ENCODE measurements at places on chromosomes 11 and 22.

- no peak overlapping the region for H3K4me3 ChIP-seq
- H3K4me1 ChIP-seq = peaks cover 11% of the 10 kb centered on the region
- H3K27me3 ChIP-seq = no peaks in the 10 kb centered on the region
- no peak for DNase-seq
Measured at GRCh38 chr11:33719587-33719986, 16.6 kb downstream of the CD59 start.

DNA sequence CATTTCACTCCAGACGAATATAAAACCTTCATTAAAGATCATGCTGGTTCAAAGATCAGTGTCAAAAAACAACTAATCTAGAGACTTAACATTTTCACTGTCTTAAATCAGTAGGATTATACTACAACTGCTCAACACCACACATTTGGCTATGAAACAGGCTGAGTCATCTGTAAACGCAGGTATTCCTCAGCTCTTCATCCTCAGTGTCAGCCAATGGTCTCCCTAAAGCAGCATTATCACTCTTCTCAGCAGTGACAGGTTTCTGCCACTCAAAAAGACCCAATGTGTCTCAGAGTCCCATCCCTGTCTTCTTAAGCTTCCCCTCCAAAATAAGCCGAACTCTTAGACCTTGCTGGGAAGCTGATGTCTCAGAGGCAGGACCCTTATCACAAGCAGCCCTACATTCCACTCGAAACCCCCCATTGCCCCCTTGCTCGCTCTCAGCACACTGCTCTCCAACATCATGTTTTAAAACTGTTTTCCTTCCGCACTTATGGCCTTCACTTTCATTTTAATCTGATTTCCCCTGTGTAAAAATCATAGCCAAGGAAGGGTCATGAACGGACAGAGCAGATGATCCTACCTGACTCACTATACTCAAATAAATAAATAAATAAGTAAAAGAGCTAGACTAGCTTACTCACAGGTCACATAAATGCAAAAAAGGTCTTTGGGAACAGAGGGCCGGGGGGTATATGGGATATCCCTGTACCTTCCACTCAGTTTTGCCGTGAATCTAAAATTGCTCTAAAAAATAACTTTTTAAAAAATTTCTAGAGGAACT, 23.0 kb downstream of the CDON start:
- no peak for DNase-seq
- H3K4me1 ChIP-seq = no peaks in the 10 kb centered on the region
- no peaks in the 10 kb centered on the region for H3K36me3 ChIP-seq
- no peak overlapping the region for H3K4me3 ChIP-seq

DNA sequence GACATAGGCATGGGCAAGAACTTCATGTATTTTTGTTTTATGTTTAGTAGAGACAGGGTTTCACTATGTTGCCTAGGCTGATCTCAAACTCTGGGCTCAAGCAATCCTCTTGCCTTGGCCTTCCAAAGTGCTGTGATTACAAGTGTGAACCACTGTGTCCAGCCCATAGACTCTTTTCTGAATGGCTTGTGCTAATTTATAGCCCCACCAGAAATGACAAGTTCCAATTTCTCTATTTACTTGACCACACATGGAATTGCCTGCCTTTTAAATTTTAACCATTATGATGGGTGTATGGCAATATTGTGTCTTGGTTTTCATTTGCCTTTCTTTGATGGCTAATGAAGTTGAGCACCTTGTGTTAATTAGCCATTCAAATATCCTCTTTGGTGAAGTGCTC, 85.8 kb upstream of the NECTIN1 start:
- H3K4me3 ChIP-seq = no peak overlapping the region
- no peak for DNase-seq
- H3K27ac ChIP-seq = no peak overlapping the region
- peaks cover 47% of the 10 kb centered on the region for H3K27me3 ChIP-seq
- H3K36me3 ChIP-seq = peaks cover 3% of the 10 kb centered on the region

DNA sequence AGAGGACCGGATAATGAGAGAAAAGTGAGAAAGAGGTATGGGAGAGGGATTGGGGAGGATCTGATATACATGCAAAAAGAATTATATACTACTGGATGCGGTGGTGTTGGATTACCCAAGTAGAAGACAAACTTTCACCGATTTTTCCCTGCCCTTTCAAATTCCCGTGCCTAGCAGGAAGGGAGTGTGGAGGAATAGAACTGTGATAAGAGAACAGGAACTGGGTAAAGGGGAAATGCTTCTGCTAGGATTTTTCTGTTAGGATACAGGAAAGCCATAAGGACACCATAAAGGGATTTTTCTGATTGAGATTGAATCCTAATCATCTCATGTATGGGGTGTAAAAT, 480 bp upstream of the MTMR2 start:
- H3K4me3 ChIP-seq = peak overlapping the region; percentile 95
- peaks cover 4% of the 10 kb centered on the region for H3K36me3 ChIP-seq
- no peak for DNase-seq
- peak overlapping the region; percentile 99 for H3K27ac ChIP-seq

DNA sequence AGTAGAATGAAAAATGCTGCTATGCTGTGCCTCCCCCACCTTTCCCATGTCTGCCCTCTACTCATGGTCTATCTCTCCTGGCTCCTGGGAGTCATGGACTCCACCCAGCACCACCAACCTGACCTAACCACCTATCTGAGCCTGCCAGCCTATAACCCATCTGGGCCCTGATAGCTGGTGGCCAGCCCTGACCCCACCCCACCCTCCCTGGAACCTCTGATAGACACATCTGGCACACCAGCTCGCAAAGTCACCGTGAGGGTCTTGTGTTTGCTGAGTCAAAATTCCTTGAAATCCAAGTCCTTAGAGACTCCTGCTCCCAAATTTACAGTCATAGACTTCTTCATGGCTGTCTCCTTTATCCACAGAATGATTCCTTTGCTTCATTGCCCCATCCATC, 14.9 kb upstream of the HBE1 start:
- H3K36me3 ChIP-seq = no peaks in the 10 kb centered on the region
- H3K27me3 ChIP-seq = no peaks in the 10 kb centered on the region
- no peak for DNase-seq
- no peaks in the 10 kb centered on the region for H3K4me1 ChIP-seq
- no peak overlapping the region for H3K27ac ChIP-seq

DNA sequence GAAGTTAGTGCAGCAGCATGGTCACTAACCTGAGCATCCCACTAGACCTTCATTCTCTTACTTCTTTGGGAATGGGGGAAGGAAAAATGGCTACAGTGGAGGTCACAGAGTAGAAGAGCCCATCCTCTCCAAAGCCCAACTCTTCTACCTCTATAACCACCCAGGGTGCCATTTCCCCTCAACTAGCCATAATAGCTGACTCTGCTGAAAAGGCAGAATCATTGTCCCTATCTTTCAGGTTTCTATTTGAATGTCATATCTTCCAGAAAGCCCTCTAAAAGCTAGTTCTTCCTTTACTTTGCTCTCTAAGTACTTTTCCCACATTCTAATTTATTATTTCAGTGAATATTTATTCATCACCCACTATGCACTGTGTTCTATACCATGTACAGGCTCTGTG, 421.6 kb downstream of the TENM4 start:
- H3K36me3 ChIP-seq = no peaks in the 10 kb centered on the region
- no peak overlapping the region for H3K4me3 ChIP-seq
- no peak overlapping the region for H3K27ac ChIP-seq
- H3K4me1 ChIP-seq = no peaks in the 10 kb centered on the region
- DNase-seq = no peak

- no peaks in the 10 kb centered on the region for H3K36me3 ChIP-seq
- H3K4me3 ChIP-seq = no peak overlapping the region
- peaks cover 10% of the 10 kb centered on the region for H3K4me1 ChIP-seq
- H3K27me3 ChIP-seq = no peaks in the 10 kb centered on the region
- no peak overlapping the region for H3K27ac ChIP-seq
Measured at GRCh38 chr11:14364322-14364721, 5.3 kb upstream of the RRAS2 start.

DNA sequence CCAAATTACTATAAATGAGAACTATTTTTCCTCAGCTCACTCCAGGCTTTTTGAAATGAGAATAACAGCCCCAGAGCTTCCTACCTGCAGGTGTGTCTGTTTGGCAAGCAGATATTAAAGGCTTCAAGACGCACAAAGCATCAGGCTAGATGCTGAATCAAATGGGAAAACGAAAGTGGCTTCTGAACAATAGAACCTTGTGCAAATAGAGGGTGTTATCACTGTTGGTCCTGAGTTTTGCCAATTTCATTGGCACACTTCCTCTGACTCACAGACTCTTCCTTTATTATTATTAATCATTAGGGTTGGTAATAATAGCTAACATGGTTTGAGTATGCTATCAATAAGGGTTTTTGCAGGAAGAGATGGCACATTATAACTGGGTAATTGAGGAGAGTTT, 13.4 kb downstream of the SYT13 start:
- H3K27ac ChIP-seq = no peak overlapping the region
- H3K36me3 ChIP-seq = no peaks in the 10 kb centered on the region
- no peaks in the 10 kb centered on the region for H3K4me1 ChIP-seq
- H3K27me3 ChIP-seq = peaks cover 61% of the 10 kb centered on the region

GRCh38 chr11:124638500-124638899, 15.8 kb downstream of the TBRG1 start:
- H3K4me1 ChIP-seq = no peaks in the 10 kb centered on the region
- H3K27ac ChIP-seq = no peak overlapping the region
- no peak overlapping the region for H3K4me3 ChIP-seq
- H3K36me3 ChIP-seq = peaks cover 21% of the 10 kb centered on the region

GRCh38 chr11:14336507-14337503, 22.2 kb downstream of the RRAS2 start:
- peaks cover 35% of the 10 kb centered on the region for H3K4me1 ChIP-seq
- H3K27me3 ChIP-seq = no peaks in the 10 kb centered on the region
- H3K27ac ChIP-seq = peak overlapping the region; percentile 30
- H3K4me3 ChIP-seq = peak overlapping the region; percentile 48
- no peak for DNase-seq

GRCh38 chr11:45606514-45607281, 58.7 kb downstream of the CHST1 start:
- H3K4me1 ChIP-seq = no peaks in the 10 kb centered on the region
- peaks cover 68% of the 10 kb centered on the region for H3K27me3 ChIP-seq
- H3K4me3 ChIP-seq = no peak overlapping the region
- no peak for DNase-seq
- H3K36me3 ChIP-seq = no peaks in the 10 kb centered on the region

DNA sequence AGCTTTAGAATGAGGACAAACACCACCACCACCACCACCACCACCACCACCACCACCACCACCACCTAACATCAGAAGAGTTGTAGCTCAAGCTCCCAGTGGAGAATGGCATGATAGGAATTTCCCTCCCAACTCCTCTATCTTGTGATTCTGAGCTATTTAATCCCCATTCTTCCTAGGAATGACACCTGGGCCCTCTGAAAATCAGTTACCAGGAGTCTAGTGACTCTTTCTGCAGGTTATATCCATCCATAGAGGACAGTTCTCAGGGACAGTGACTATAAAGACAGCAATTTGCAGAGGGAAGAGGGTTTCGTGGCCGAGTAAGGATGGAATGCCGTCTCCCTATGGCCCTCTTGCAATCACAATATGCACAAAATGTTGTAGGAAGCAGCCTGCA, 27.8 kb downstream of the MYH9 start:
- peaks cover 95% of the 10 kb centered on the region for H3K4me1 ChIP-seq
- peaks cover 87% of the 10 kb centered on the region for H3K36me3 ChIP-seq
- H3K27ac ChIP-seq = peak overlapping the region; percentile 91
- H3K27me3 ChIP-seq = no peaks in the 10 kb centered on the region

DNA sequence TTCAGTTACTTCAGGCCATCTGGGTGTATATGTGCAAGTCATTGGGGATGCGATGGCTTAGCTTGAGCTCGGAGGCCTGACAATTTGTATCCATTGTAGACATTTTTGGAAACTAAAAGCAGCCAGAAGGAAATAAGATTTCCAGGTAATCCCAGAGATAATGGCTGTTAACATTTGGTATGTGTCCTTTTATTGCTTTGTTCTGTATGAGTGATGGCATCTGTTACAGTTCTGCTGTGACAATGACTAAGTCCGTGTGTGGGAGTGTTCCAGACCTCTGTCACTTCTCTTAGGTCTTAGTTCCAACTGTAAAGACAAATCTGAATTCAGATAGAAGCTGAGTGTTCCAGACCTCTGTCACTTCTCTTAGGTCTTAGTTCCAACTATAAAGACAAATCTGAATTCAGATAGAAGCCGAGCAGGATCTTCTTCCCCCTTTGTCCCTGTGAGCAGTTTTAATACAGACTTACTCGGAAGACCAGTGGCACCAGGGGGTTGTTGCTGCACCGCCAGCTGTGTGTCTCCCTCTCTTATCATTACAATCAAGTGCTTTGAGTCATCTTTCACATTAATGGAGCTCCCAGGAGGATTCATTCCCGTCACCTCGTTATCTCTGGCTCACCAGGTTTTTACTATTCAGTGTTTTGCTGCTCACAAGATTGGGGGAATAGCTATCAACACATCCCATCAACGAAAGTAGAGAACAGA, 190.9 kb upstream of the SORL1-AS1 start:
- H3K27ac ChIP-seq = peak overlapping the region; percentile 22
- no peaks in the 10 kb centered on the region for H3K27me3 ChIP-seq
- peaks cover 5% of the 10 kb centered on the region for H3K36me3 ChIP-seq
- peaks cover 3% of the 10 kb centered on the region for H3K4me1 ChIP-seq

- H3K4me3 ChIP-seq = no peak overlapping the region
- peak overlapping the region; percentile 24 for H3K27ac ChIP-seq
- no peak for DNase-seq
Measured at GRCh38 chr11:61163714-61164605, 2.7 kb upstream of the VPS37C start.
